CD4-positive, alpha-beta T cell treated with Interleukin-10 for 1 hour (primary cell): ENCODE measurements at places on chromosomes 7 and 10.

- no peak for DNase-seq
Measured at GRCh38 chr10:37314862-37315261, 189.5 kb downstream of the ANKRD30A start.

GRCh38 chr7:37129035-37129425 lies 319.6 kb downstream of the ELMO1 start:
- DNase-seq: no peak

DNA sequence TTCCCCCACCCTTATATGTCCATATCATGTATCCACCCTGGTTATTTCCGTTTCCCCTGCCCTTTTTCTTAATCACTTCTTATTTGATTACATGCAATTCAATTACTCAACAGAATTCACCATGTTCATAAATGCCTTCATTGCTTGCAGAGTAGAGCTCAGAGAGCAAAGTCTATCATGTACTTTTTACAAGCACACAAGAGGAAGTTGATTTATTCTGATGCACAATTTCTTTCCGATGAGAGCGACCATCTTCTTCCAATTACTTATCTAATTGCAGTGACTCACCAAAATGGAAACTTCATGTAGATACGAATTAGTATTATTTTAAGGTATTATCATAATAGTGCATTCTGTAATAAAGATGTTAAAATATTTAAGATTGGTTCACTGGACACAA lies 430.5 kb upstream of the KLF6 start:
- DNase-seq: no peak

GRCh38 chr7:140349144-140349771 lies 49.1 kb downstream of the SLC37A3 start:
- no peak for DNase-seq

DNA sequence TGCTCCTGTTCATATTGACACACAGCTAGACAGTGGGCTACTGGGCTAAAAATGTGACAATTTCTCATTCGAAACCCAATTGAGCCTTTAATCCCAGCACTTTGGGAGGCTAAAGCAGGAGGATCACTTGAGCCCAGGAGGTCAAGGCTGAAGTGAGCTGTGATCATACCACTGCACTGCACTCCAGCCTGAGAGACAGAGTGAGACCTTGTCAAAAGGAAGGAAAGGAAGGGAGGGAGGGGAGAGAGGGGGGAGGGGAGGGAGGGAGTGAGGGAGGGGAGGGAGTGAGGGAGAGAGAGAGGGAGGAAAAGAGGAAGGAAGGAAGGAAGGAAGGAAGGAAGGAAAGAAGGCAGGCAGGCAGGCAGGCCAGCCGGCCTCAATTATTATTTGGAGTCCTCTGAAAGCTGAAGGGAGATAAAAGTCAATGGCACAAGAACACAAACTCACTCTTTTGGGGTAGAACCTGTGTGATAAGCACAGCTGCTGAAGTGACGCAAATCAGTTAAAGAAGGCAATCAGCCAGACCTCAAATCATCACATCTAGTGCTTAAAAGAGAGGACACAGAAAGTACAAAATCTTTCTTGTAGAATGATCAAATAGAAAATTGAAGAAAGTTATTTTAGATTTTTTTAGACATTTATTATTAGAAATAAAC lies 98.1 kb downstream of the CCDC71L start:
- DNase-seq: no peak

DNA sequence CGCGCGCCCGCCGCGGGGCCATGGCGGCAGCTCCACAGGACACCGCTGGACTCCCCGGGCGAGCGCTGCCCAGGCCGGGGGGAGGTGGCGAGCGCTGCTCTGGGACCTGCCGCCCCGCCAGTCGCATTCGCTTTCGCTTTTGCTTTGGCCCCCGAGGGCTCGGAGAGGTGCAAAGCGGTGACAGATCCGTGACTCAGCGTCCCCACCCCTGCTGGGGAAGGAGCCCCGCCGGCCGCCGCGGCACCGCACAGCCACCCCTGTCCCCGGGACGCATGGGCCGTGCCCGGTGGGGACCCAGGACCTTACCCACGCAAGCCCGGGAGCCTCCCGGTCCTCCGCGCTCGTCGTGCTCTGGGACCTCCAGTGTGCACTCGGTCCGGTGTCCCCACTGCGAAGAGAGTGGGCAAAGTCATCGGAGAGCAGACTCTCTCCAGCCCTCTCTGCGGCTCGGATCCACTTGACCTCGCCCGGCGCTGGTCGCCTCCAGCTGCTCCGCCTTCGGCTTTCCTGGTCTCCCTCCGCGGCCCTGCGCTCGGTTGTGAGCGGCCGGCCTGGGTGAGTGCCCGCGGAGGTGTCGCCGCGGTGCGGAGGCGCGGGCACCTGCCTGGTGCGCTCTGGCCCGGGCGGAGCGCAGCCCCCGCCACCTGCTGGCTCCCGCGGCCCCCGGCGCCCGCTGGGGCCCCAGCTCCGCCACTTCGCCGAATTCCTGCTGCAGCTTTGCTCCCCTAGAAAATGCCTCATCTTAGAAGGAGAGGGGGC lies at the start of gene IL15RA:
Gene IL15RA, minus strand, starts transcription at position 73 of the 759 bp plus-strand sequence. Its CDS starts 51 bp downstream, at position 22.
- DNase-seq: peak; percentile 85

DNA sequence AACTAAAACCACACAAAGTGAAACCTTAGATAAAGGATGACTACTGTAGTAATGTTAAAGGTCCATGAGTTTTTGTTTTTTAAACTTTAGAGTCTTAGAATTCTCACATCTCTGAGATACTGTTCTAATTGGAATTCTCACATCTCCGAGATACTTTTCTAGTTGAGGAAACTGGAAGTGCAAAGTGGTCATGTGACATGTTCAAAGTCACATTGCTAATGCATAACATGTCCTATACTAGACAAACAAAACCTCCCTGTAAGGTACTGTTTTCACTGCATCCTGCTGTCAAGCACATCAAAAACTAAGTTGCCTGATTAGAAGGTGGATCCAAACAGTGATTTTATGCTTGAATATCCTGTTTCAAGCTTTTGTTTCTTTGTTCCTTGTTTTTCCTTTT lies 13.9 kb downstream of the TAX1BP1 start:
- DNase-seq: no peak

- DNase-seq: no peak
Measured at GRCh38 chr10:45280113-45280760, 35.2 kb downstream of the OR13A1 start.

DNA sequence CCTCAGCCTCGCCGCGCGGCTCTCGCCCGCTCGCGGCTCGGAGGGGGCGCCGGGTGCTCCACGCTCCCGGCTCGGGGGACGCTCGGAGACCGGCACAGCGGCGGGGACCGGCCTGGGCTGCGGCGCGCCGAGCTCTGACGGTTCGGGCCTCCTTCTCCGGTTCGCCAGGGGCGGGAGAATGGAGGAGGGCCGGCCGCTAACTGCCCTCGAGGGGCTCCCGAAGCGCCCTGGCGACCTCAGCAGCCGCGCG lies 232 bp upstream of the GRID1 start:
- no peak for DNase-seq

GRCh38 chr10:123993534-123994416 lies 99.6 kb downstream of the CHST15 start:
- DNase-seq: no peak

DNA sequence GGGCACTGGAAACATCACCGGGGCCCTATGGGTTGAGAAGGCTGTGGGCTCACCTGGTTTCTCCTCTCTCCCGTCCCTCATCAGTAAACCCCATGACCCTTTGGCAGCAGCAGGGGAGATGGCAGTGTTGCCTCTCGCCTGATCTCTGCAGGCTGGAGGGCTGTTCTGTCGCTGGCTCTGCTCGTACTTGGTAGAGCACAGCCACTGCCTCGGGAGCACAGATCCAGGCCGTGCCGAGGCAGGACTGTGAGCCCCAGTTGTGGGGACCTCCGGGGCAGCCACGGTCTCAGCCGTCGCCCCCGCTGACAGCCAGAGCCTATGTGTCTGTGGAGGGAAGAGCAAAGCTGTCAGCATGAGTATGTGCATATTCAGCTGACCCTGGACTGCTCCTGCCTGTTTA lies 94.9 kb downstream of the PTPRE start:
- no peak for DNase-seq

DNA sequence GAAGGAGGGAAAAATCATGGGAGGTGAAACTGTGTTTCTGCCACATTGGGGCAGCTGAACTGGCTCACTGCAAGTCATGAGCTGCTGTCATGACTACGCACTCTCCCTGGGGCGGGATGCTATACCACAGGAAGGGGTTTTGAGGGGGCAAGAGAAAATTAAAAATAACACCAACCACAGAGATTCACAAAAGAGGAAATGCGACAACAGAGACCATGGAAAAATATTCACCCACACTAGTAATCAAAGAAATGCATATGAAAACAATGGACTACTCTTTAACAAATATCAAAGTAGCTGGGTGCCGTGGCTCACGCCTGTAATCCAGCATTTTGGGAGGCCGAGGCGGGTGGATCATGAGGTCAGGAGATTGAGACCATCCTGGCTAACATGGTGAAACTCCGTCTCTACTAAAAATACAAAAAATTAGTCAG lies 65.2 kb upstream of the TM9SF3 start:
- DNase-seq: peak; percentile 60

DNA sequence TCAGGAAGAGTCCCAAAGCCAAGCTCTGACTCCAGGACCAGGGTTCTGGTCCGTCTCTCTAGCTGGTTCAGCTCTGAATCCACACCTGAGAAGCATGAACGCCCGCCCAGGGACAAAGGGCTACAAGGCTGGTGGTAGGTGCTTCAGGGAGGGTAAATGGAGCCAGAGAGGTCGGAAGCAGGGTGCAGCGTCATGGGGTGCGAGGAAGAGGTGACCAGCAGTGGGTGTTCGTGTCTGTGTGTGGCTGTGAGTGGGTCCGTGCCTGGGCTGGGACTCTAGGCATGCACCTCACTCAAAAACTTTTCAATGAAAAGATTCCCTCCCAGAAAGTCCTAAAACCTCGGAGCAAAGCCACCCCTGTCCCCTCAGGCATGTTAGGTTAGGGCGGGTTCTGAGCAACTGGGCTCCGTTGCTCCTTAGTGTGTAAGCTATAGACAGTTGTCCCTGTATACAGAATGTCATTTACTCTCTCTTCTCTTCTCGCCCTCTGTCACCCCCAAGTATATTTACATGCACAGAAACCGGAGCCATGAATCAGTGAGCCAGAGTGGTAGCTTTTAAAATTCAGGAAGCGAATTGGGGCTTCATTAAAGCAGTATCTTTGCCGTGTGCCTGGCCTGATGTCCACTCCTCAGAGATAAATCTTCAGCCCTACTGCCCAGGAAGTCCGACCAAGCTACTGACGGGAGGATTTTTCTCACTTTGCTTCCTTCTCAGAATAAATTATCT lies 12.3 kb upstream of the GATA3 start:
- DNase-seq: peak; percentile 7

- no peak for DNase-seq
Measured at GRCh38 chr10:132875435-132875834, 66.9 kb downstream of the CFAP46 start.

DNA sequence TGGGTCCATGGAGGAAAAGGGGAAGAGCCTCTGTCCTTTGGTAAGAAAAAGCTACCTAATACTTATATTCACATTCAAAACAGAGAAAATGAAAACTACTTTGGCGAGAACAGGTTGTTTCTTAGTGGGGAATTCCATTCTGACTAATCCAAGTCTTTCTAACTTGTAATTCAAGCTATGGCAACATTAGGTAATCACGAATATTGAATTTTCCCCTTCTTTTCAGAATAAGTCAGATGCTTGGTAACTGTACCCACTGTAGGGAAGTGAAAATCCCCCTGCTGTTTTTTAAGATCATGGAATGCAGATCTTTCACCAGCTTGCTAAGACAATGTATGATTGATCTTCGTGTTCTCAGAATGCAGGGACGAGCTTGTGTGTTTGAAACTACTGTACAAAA lies 384.4 kb downstream of the TCERG1L start:
- no peak for DNase-seq

DNA sequence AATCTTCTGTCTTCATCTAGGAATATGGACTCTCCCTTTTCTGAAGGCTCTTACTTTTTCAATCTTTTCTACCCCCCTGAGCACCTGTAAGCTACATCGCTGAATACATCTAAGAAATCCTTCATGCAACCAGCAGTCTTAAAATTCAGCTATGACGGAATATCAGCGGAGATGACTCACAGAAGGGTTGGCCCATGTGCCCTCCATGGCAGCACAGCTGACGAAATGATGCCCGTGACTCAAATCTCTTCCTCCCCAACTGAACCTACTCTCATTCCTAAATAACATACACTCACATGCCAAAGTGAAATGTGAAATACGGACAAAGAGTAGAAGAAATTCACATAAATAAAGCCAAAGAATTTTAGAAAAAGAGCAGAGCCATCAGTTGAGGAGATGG lies 30.3 kb upstream of the NCAPG2 start:
- no peak for DNase-seq
